ENCODE measurements at places on chromosomes 5 and 9. TPM values are rescaled to one million over a fixed set of nuclear protein-coding genes. Genes with fewer than 3 reads are reported as not detected.

- no peaks in the 10 kb centered on the region for H3K4me1 ChIP-seq
- H3K27ac ChIP-seq: no peak overlapping the region
- H3K4me3 ChIP-seq: no peak overlapping the region
- no peaks in the 10 kb centered on the region for H3K36me3 ChIP-seq
- DNase-seq: no peak
- no peaks in the 10 kb centered on the region for H3K27me3 ChIP-seq
These were observed 21.4 kb downstream of the PLAA start for GRCh38 chr9:26925609-26926008.

ZNF879 gene
- 3.8 TPM for total RNA-seq

GRCh38 chr9:136220017-136220729, 15.2 kb upstream of the LHX3 start:
- no peak overlapping the region for H3K4me3 ChIP-seq
- peaks cover 22% of the 10 kb centered on the region for H3K36me3 ChIP-seq
- DNase-seq: peak; percentile 56

- H3K27ac ChIP-seq: no peak overlapping the region
- H3K36me3 ChIP-seq: no peaks in the 10 kb centered on the region
- DNase-seq: no peak
These were observed 132.0 kb downstream of the IZUMO3 start for GRCh38 chr9:24413651-24414050.

PCDHGC5 gene
- total RNA-seq: 3.0 TPM

DNA sequence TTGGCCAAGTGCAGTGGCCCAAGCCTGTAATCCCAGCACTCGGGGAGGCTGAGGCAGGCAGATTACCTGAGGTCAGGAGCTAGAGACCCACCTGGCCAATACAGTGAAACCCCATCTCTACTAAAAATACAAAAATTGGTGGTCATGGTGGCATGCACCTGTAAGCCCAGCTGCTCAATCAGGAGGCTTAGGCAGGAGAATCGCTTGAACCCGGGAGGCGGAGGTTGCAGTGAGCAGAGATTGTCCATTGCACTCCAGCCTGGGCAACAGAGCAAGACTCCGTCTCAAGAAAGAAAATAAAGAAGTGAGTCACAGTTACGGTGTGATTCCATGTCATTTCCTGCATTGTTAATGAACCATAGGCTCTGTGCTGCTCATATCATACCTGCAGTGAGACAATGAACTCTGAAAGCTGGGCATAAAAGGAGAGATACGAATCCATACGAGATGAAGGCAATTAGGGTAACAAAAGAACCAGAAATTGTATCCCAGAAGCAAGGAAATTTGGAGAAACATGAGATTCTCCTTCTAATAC, 44.6 kb downstream of the TIMD4 start:
- H3K27me3 ChIP-seq: no peaks in the 10 kb centered on the region
- no peaks in the 10 kb centered on the region for H3K36me3 ChIP-seq
- no peak overlapping the region for H3K4me3 ChIP-seq
- no peaks in the 10 kb centered on the region for H3K4me1 ChIP-seq

DNA sequence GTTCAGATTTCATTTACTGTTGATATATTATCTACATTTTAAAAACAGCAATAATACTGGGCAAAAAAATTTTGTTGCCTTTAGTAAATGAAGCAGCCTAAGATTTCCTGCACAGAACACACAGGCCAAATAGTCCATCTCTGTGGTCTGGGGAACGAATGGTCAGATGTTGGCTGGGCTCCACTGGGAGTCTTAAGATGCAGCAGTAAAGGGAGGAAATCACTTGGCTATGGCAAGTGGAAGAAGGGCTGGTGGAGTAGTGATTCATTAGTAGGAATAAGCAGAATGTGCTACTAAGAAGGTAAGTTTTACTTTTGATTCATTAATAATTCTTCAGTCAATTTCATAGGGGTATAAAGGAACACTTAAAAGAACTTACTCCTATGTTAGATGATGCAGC, 91.1 kb upstream of the ARRDC3 start:
- no peaks in the 10 kb centered on the region for H3K4me1 ChIP-seq
- DNase-seq: no peak
- no peak overlapping the region for H3K4me3 ChIP-seq
- no peaks in the 10 kb centered on the region for H3K27me3 ChIP-seq

DNA sequence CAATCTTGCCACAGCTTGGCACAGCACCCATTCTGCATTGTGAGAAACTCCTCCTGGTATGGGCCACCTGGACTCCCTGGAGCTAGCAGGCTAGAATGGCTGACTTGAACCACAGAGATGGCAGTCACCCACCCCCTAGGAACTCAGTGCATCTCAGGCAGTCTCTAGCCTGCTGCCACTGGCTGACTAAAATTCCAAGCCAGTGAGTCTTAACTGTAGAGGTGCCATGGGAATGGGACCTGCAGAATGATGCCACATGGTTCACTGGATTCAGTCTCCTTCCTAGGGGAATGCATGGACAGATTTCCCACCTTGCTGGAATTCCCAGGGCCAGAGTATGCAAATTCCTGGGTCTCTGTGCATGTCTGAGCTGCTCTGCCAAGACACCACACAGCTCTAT, 382.9 kb downstream of the MAN2A1 start:
- no peak for DNase-seq
- H3K4me1 ChIP-seq: no peaks in the 10 kb centered on the region
- H3K36me3 ChIP-seq: no peaks in the 10 kb centered on the region
- no peak overlapping the region for H3K27ac ChIP-seq

GRCh38 chr9:128822407-128823042, 4.2 kb downstream of the ENDOG start:
- H3K36me3 ChIP-seq: no peaks in the 10 kb centered on the region
- H3K27ac ChIP-seq: no peak overlapping the region
- peaks cover 14% of the 10 kb centered on the region for H3K4me1 ChIP-seq
- no peaks in the 10 kb centered on the region for H3K27me3 ChIP-seq
- peak; percentile 64 for DNase-seq

GRCh38 chr5:173968154-173968797, 20.7 kb upstream of the C5orf47 start:
- no peaks in the 10 kb centered on the region for H3K27me3 ChIP-seq
- no peak overlapping the region for H3K27ac ChIP-seq
- H3K4me1 ChIP-seq: peaks cover 4% of the 10 kb centered on the region
- no peaks in the 10 kb centered on the region for H3K36me3 ChIP-seq

PCDHA2 gene
- not detected for total RNA-seq

- H3K27me3 ChIP-seq: no peaks in the 10 kb centered on the region
- H3K27ac ChIP-seq: no peak overlapping the region
- no peak overlapping the region for H3K4me3 ChIP-seq
- H3K36me3 ChIP-seq: peaks cover 49% of the 10 kb centered on the region
These were observed 15.6 kb downstream of the RIOK2 start for GRCh38 chr5:97167435-97167834.

DNA sequence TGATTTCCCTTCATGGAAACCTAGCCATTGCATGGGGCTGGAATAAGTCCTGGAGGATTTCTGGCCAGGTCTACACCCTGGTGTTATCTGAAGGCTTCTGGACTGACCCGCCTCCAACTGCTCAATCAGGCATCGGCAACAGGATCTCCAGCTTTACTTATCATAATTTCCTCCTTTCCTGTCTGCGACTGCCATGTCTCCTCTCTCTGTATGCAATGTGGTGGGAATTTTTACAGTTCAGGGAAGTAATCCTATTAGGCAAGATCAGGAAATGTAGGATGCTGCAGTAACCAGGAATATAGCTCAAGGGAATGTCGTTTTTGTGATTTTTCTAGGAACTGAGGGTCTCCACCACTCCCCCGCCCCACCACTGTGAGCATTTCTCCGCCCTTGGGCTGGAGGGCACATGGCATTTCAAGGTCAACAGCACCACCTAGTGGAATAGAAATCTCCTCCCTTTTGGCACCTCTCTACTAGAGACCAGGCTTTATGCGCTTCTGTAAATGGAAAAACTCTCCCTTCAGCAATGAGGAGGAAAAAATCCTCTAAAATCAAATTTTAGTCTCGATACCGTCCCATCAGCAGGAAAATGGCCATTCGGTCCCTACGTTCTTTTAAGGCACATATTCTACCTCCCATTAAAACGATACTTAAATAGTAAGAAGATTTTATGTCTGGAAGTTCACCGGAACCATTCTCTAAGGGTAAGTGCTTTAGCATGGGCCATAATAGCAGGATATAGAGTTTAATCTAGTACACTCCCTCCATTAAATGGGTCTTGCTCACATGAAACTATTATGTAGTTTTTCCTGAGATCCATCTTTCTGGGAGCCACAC, 93.0 kb downstream of the YTHDC2 start:
- peaks cover 6% of the 10 kb centered on the region for H3K4me1 ChIP-seq
- no peaks in the 10 kb centered on the region for H3K36me3 ChIP-seq
- DNase-seq: peak; percentile 67
- H3K27ac ChIP-seq: no peak overlapping the region
- no peak overlapping the region for H3K4me3 ChIP-seq
- no peaks in the 10 kb centered on the region for H3K27me3 ChIP-seq

- H3K27me3 ChIP-seq: no peaks in the 10 kb centered on the region
- no peak overlapping the region for H3K4me3 ChIP-seq
- no peak for DNase-seq
- H3K36me3 ChIP-seq: no peaks in the 10 kb centered on the region
- H3K27ac ChIP-seq: no peak overlapping the region
These were observed 149.5 kb downstream of the BAAT start for GRCh38 chr9:101235105-101235866.

DNA sequence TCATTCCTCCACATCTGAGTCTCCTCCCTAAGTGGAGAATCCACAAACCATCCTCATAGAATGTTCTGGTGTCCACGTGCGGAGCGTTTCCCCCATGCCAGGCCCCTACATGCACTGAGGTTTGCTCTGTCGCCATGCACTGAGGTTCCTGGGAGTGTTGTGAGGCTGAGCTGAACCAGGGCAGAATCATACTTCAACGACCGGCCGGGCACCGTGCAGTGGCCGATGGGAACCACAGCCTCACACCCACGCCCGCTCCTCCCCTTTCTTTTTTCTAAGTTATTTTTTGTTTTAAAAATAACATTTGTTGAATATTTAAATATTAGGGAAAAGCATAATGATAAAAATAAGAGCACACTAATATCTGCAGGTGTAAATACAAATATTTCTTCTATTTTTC, 260.4 kb upstream of the IRX4 start:
- no peaks in the 10 kb centered on the region for H3K4me1 ChIP-seq
- H3K27me3 ChIP-seq: no peaks in the 10 kb centered on the region
- H3K4me3 ChIP-seq: no peak overlapping the region
- peak; percentile 15 for DNase-seq
- no peaks in the 10 kb centered on the region for H3K36me3 ChIP-seq

- H3K27me3 ChIP-seq: no peaks in the 10 kb centered on the region
- H3K27ac ChIP-seq: peak overlapping the region; percentile 80
- H3K4me3 ChIP-seq: no peak overlapping the region
- H3K36me3 ChIP-seq: no peaks in the 10 kb centered on the region
These were observed 280.8 kb downstream of the AOPEP start for GRCh38 chr9:95007226-95007869.

- H3K36me3 ChIP-seq: no peaks in the 10 kb centered on the region
- no peak overlapping the region for H3K27ac ChIP-seq
- H3K4me3 ChIP-seq: no peak overlapping the region
- no peaks in the 10 kb centered on the region for H3K27me3 ChIP-seq
- no peaks in the 10 kb centered on the region for H3K4me1 ChIP-seq
These were observed 29.3 kb upstream of the NDFIP1 start for GRCh38 chr5:142079306-142079721.

GRCh38 chr5:180862645-180863044, 1.6 kb upstream of the ZFP62 start:
- H3K27me3 ChIP-seq: no peaks in the 10 kb centered on the region
- no peaks in the 10 kb centered on the region for H3K4me1 ChIP-seq
- no peak for DNase-seq

GRCh38 chr5:153974813-153975163, 63.9 kb downstream of the FAM114A2 start:
- DNase-seq: no peak
- peaks cover 6% of the 10 kb centered on the region for H3K27me3 ChIP-seq
- no peak overlapping the region for H3K27ac ChIP-seq
- H3K4me3 ChIP-seq: no peak overlapping the region
- H3K4me1 ChIP-seq: no peaks in the 10 kb centered on the region

- H3K4me3 ChIP-seq: no peak overlapping the region
- H3K4me1 ChIP-seq: peaks cover 27% of the 10 kb centered on the region
- DNase-seq: no peak
- peaks cover 82% of the 10 kb centered on the region for H3K36me3 ChIP-seq
These were observed 32.8 kb downstream of the SECISBP2 start for GRCh38 chr9:89350988-89351557.

DNA sequence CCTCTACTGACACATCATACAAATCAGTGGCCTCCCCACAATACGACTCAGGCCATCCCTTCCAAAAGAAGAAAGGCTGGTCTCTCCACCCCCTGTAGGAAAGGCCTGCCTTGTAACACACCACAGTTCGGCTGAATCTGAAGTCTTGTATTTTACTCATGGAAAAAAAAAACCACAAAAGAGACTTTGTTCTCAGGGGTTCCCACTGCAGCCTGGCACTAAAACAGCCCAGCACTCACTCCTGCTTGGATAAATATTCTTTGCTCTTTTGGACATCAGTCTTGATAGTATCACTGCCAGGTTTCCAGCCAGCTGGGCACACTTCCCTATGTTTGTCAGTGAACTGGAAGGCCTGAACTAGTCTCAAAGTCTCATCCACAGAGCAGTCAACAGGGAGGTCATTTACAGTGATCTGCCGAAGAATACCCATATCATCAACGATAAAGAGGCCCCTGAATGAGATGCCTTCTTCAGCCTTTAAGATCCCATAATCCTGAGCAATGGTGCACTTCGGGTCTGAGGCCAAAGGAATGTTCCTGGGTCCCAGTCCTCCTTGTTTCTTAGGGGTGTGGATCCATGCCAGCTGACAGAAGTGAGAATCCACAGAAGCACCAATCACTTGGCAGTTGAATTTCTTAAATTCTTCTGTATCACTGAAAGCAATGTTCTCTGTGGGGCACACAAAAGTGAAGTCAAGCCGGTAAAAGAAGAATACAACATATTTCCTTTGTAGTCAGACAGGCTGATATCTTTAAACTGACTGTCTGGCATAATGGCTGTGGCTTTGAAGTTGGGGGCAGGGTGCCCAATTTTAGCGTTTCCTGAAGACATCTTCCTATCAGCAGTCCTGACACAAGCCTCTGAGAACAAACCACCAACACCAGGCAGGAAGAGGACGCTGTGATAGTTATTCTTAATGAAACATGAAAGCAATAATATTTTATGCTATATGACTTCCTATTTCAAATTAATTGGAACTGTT, 198.1 kb downstream of the LURAP1L start:
- no peak overlapping the region for H3K4me3 ChIP-seq
- no peak overlapping the region for H3K27ac ChIP-seq
- DNase-seq: no peak
- no peaks in the 10 kb centered on the region for H3K36me3 ChIP-seq
- H3K27me3 ChIP-seq: no peaks in the 10 kb centered on the region

GRCh38 chr9:124054582-124055227, 43.1 kb downstream of the LHX2 start:
- no peaks in the 10 kb centered on the region for H3K4me1 ChIP-seq
- no peak overlapping the region for H3K27ac ChIP-seq
- no peak overlapping the region for H3K4me3 ChIP-seq

All from adrenal gland (tissue), 19 donors.